Activated CD8-positive, alpha-beta T cell treated with anti-CD3 and anti-CD28 coated beads, Interleukin-2, amount 10 ng/mL, durations not matched to agents 7 days and 5 days (primary cell): ENCODE measurements at places on chromosomes 3 and 15.

DNA sequence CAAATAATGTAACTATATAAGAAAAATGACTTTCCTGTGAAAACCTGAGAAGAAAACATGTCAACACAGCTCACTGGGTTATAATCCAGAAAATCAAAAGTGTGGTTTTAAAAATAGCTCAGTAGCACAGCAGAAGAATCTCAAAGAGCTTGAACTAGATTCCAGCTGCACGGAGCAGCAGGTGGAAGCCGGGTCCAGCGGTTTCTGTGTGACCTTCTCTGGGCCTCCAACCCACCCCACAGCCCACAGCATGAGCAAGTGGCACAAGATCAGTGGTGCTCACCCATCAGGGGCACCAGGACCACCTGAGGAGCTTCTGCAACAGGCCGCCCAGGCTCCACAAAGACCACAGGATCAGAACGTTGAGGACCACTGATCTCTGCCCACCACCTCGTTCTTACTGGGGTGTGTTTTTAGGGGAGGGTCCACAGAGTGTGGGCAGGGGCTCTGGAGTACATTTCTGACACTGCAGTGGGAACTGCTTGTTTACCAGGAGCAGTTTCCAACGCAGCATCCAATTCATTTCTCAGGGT is 23.2 kb downstream of the SLC41A3 start:
- H3K36me3 ChIP-seq: peaks cover 3% of the 10 kb centered on the region
- no peak for DNase-seq
- H3K27ac ChIP-seq: no peak overlapping the region
- no peak overlapping the region for H3K4me3 ChIP-seq

DNA sequence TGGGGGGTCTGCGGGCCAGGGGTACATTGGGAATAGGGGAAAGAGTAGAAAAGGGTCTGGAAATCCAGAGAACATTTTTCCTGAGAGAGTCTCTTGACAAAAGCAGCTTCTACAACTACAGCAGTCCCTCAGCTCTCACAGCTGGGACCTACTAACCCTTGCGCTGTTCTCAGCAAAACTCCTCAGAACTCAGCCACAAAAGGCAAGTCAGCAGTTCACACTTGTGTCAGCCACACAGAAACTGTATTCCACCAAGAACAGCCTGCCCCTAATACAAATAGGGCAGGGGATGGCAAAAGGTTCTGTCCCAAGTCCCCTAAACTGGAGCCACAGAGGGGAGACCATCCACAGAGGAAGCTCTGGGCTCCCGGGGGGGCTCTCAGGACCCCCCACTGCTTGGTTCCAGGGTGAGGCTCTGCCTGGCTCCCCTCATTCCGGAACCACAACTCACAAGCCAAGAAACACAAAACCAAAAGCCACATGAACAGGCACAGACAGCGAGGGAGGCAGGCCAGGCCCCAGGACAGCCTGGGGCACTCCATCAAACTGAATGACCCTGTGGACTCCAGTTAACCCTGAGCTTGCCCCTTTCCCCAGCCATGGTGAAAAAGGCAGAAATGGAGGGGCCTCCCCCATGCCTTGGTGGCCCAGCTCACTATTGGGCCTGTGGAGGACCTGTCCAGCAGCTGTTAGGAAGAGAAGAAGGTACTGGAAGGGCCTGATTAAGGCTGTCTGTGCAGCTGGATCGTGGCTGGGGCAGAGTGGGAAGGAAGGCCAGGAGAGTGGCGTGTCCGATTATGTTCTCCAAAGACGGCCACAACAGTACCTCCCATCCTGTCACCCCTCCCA is 162.0 kb downstream of the CHSY1 start:
- peaks cover 4% of the 10 kb centered on the region for H3K27me3 ChIP-seq
- no peak for DNase-seq
- no peak overlapping the region for H3K27ac ChIP-seq
- H3K36me3 ChIP-seq: peaks cover 8% of the 10 kb centered on the region

- H3K4me1 ChIP-seq: peaks cover 14% of the 10 kb centered on the region
- no peak overlapping the region for H3K27ac ChIP-seq
- H3K27me3 ChIP-seq: peaks cover 9% of the 10 kb centered on the region
- DNase-seq: no peak
These were observed 28.5 kb downstream of the CYFIP1 start for GRCh38 chr15:22951381-22952280.

DNA sequence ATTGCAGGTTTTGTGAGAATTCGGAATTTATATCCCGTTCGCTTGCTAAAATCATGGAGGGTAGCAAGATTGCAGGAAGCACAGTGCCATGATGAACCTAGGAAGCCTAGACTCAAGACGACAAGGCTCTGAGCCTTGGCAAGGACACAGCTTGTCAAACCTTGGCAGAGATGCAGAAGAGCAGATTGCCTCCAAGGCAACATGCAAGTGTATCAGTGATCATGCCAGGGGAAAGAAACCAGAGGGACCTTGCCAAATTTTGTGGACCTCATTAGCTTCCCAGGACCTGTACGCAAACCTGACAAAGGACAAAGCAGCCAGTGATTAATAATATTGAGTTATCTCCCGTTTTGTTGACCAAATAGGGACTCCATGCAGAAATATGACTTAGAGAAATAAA is 159.7 kb downstream of the GOLIM4 start:
- no peaks in the 10 kb centered on the region for H3K36me3 ChIP-seq
- no peak overlapping the region for H3K27ac ChIP-seq
- peaks cover 9% of the 10 kb centered on the region for H3K27me3 ChIP-seq
- no peak for DNase-seq
- no peak overlapping the region for H3K4me3 ChIP-seq
- H3K4me1 ChIP-seq: peaks cover 2% of the 10 kb centered on the region

DNA sequence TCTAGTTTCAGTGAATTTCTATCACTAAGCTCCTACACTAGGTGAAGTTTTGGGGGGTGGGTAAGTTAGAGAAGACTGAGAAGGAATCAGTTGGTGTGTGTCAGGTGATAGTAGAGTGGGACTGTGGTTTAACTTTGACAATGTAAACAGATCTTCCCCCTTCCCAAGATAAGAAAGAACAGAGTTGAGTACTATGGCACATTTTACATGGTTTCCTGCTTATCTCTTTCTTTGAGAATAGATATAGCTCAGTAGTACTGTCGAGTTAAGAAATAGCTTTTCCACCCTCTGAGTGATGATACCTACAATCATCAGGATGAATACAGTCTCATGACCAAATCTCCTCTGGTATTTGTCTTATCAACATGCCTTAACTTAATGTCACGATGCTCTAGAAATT is 42.8 kb downstream of the GAP43 start:
- no peak for DNase-seq
- H3K27me3 ChIP-seq: peaks cover 4% of the 10 kb centered on the region
- no peak overlapping the region for H3K4me3 ChIP-seq
- no peaks in the 10 kb centered on the region for H3K36me3 ChIP-seq
- H3K4me1 ChIP-seq: peaks cover 3% of the 10 kb centered on the region

- H3K27ac ChIP-seq: no peak overlapping the region
- H3K27me3 ChIP-seq: no peaks in the 10 kb centered on the region
- H3K36me3 ChIP-seq: peaks cover 52% of the 10 kb centered on the region
- H3K4me3 ChIP-seq: no peak overlapping the region
These were observed 176.5 kb downstream of the MBNL1 start for GRCh38 chr3:152445212-152445611.

DNA sequence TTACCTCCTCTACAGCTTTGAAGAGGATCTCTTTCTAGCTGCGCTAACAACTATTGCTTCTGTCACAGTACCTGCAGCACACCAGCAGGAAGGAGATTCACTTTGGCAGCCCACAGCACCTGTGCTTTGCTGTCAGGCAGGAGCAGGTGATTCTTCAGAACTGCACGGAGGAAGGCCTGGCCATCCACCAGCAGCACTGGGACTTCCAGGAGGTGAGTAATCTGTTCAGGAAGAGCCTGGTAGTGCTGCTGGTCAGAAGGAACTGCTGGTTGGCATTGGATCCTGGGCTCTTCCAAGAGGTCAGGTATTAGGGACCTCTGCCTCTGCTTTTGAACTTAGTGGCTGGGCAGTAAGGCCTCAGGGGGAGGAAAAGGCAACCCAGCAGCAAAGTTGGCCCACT is 42.2 kb downstream of the DPH3 start:
- DNase-seq: no peak
- peaks cover 3% of the 10 kb centered on the region for H3K27me3 ChIP-seq
- H3K4me3 ChIP-seq: no peak overlapping the region

DNA sequence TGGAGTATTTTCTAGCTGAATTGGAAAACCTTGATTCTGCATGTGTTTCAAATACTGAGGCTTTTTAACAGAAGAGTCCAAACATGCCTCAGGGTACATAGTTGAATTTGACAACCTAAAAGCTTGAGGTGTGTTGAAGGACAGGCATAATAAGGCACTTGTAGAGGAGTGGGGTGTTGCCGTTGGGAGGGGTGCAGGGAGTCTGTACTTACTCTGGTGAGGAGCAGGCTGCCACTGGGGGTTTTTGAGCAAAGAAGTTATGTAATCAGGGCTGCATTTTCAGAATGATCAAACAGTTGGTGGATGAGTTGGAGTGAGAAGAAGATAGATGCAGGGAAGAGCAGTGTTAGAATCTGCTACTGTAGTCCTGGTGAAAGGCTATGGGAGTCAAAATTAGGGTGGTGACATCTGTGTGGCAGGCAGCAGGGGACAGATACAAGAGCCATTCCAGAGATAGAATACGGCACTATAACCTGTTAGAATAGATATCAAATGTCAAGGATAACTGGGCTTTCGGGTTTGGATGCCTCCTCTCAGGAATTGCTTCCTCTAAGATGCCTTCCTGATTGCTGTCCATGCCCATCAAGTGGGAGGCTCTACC is 161.6 kb downstream of the GHSR start:
- H3K27ac ChIP-seq: no peak overlapping the region
- H3K36me3 ChIP-seq: peaks cover 2% of the 10 kb centered on the region

DNA sequence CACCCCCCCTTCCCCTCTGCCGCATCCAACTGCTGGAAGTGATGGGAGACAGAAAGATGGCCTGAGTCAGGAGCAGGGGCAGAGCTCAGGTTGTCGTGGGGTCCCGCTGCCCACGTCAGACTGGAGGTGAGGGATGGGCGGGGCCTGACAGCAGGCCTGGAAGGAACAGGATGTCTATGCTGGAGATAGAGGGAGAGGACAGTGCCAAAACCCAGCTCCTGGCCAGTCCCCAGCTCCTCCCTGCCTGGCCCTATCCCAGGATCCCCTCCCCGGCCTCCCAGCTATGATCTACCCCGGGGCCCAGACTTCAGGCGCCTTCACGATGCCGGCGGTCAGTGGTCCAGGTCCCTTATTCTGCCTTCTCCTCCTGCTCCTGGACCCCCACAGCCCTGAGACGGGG is at the start of gene LMAN1L:
LMAN1L (plus strand) TSS at position 303 of the 400 bp plus-strand sequence; CDS start at position 323, 20 bp downstream.
- DNase-seq: no peak
- no peaks in the 10 kb centered on the region for H3K36me3 ChIP-seq
- peak within 1 kb of the TSS; percentile 30 for H3K27ac ChIP-seq
- H3K4me3 ChIP-seq: no peak within 1 kb of the TSS
- peaks cover 7% of the 10 kb centered on the region for H3K27me3 ChIP-seq

GRCh38 chr3:61353382-61353781 is 102.1 kb upstream of the FHIT start:
- no peak overlapping the region for H3K4me3 ChIP-seq
- no peak for DNase-seq
- no peak overlapping the region for H3K27ac ChIP-seq
- H3K4me1 ChIP-seq: peaks cover 3% of the 10 kb centered on the region
- no peaks in the 10 kb centered on the region for H3K36me3 ChIP-seq
- peaks cover 2% of the 10 kb centered on the region for H3K27me3 ChIP-seq
